ENCODE measurements at places on chromosomes 12 and 14.

DNA sequence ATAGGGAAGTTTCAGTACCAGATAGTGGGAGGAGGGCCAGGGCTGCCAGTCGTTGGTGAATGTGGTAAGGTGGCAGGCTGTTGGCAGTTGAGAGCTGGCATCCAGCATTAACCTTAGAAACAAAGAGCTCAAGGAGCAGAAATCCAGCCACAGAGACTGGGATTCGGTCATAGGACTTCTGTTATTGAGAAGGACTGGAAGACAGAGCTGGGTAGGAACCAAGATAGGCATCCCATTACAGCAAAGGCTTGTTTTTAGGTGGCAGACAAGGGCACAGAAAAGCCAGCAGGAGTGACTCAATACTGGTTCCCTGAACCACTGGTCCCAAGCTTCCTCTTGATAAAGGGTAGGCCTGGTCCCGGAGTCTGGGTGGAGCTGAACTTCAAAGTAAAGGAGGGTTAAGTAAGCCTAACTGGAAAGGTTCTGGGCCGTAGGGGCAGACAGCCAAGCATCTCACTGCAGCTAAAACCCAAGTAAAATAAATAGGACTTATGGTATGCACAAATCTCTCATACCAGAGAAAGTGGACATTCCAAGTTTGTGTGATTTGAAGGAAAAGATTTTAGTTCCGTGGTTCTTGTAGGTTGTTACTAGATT, 147.9 kb downstream of the ETV6 start:
- DNase-seq = no peak

DNA sequence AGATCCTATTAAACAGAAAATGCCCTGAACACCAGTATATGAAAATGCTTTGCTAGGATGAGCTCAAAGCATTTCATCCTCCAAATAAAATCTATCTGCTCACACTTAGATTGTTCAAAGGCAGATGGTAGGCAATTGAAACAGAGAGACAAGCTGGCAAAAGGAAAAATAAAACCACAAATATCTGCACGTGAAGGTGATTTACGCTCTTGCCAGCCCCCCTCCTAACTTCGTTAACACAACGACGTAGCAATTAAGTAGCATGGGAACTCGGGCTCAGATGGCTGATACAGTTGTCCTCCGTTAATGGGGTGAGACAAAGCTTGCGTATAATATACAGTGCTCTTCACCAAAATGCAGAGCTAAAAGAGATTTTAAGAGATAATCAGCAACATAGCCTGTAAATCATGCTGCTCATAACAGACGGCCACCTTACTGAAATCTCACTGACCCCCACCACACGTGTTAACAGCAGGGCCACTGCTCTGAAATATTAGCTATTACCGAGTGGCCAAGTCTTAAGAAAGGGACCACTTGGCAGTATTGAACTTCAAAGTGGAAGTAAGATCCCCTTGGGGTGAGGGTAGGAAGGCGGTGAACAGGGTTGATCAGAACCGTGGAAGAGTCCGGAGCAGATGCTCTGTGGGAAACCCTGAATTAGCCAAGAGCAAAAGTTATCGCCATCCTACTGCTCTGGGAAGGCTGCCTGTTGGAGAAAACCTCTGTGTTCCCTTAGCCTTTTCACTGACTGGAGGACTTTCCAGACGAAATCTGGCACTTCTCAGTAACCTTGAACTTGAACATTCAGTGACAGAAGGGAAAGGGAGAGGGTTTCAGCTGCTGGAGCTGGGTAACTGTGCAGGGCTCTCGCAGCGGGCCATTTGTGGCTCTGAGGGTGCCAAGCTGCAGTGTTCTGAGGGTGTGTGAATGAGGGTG, 23.1 kb downstream of the ETV6 start:
- DNase-seq = no peak

GRCh38 chr14:93331002-93331727, 1.7 kb downstream of the BTBD7 start:
- DNase-seq = peak; percentile 2

- DNase-seq = no peak
These were observed 250.8 kb upstream of the LRFN5 start for GRCh38 chr14:41355866-41356265.

- DNase-seq = no peak
These were observed 2.6 kb downstream of the MAP3K12 start for GRCh38 chr12:53496752-53497032.

DNA sequence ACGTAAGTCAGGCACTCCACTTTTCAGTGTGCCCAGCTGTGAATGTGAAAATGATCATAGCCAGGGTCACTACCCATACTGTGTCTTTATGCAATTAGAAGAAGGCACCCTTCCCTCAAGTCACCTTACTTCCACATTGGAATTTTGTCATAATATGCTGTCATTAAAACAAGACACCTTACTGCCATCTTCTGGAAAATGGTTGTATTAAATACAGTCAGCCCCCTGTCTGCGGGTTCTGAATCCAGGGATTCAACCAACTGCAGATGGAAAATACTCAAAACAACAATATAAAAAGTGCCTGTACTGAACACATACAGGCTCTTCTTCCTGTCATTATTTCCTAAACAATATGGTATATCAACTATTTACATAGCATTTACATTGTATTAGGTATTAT, 70.2 kb upstream of the TBX5 start:
- peak; percentile 34 for DNase-seq

DNA sequence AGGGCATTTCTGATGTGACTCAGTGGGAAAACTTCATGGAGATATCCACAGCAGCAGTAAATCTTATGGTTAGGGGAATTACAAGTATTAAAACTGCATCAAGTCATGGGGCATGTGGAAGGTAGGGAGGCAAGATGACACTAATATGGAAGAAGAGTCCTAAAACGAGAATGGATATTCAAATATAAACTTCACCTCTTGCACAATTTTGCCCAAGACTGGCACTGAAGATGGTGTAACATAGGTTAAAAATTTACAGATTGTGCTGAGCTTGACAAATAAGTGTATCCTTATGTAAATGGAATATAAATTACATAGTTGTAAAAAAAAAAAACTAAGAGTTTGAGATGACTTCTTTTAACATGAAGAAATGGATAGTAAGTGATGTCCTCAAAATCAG, 12.8 kb downstream of the ETFRF1 start:
- DNase-seq = no peak

Data from retina (tissue), 1 donor.